ENCODE measurements at places on chromosomes 3 and 15.

DNA sequence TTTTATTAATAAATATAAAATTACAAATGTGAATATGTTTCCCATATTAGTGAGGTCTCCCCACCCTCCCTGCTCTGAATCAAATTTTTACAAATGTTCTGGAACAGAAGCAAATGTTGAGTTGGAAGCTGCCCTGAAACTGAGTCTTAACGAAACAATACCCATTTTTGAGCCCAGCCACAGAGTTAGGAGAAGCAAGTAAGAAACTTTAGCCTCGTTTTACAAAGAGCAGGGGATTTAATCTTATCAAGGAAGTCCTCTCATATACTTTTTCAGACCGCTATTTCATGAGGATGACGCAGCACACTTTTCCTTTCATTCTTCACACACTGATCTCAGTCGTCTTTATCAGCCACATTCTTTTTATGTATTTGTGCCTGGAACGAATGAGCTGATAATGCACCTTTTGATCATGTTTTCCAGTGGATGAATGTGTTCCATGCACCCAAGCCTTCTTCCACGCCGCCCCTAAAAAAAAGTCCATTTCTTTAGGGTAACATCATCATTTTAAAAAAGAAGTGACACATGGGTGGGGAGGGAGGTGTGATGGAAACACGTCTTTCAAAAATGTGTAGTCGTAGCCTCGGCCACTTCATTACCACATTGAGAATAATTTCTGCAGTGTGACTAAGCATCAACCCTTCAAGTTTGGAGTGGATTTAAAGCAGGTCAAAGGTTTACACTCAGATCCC is 48.1 kb downstream of the SETMAR start:
- DNase-seq, result no peak

DNA sequence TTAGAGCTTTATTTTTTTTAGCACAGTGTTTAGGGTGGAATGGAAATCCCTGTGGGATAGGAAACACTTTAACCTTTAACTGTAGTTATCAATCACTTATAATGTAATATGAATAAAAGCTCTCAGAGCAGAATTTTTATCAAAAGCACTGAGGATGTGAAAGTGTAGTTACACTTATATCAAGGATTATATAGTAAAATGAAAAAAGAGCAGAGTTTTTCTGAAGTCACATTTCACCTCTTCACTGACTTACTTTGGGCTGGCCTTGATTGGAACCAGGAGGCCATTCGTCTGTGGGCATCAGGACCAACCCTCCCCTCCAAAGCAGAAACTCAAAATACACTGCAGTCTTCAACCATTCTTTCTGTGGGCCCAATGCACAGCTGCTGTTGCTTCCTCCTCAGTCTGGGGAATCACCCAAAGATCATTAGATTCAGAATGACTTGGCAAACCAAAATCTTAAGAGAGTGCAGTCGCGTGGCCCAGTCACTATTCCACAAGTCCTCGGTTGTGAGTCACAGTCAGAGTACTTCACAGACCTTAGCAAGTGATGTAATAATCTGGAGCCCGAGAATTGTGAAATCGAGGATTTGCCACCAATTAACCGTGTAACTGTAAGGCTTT is 132.6 kb upstream of the COL8A1 start:
- no peak for DNase-seq

- DNase-seq, result no peak
Measured at GRCh38 chr3:194421-194820, 2.1 kb upstream of the CHL1 start.

- DNase-seq, result no peak
Measured at GRCh38 chr3:108239082-108239481, 16.9 kb upstream of the IFT57 start.

DNA sequence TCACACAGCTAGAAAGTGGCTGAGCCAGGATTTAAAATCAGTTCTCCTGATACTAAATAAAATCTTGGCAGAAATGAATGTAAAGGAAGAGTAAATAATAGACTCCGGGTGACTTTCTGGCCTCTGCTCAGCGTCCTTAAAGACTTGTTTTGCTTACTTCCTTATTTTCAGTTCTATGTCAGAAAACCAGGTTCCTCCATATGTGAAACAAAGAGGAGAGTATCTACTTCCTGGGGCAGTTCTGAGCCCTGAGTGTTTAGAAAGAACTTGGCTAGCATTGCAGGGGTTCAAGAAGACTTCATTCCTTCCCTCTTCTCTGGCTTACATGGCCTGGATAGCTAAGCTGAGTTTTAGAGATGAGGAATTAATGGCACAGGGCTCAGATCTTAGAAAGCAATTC is 222.8 kb upstream of the TLE3 start:
- peak; percentile 76 for DNase-seq

GRCh38 chr15:57525581-57525980 is 66.1 kb upstream of the MYZAP start:
- DNase-seq, result no peak

- no peak for DNase-seq
Measured at GRCh38 chr15:41861736-41862356, 23.2 kb downstream of the PLA2G4B start.

- peak; percentile 66 for DNase-seq
Measured at GRCh38 chr3:38479431-38480092, 16.6 kb upstream of the EXOG start.

DNA sequence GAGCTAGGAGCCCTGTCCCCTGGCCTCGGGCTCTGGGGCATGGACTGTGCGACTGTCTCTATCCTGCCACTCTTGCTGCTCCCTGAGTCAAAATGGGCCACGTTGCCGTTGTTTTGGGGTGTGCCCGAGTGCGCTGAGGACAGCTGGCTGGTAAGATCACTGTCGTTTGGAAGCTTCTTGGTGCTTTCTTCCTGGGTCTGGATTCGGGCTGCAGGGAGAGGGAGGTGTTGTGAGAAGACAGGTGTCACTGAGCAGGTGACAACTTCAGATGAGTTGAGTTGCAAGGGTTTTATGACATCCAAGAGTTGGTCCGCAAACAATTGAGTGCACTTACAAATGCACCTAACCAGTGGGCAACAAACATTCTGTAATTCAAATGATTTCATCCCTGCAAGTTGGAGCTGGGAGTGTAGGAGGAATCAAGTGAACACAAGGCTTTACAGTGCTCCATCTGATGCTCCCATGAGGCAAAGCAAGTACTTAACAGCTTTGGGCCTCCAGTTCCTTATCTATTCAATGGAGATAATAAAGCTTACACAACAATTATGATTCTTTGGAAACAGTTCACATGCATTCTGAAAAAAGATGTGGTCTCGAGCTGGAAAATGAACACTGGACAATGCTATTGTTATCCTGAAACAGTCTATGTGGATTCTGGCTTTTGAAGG is 11.0 kb upstream of the STARD5 start:
- DNase-seq, result no peak

GRCh38 chr3:171345107-171345843 is 114.9 kb downstream of the TNIK start:
- no peak for DNase-seq

GRCh38 chr3:109687626-109688025 is 350.3 kb upstream of the DPPA4 start:
- no peak for DNase-seq

DNA sequence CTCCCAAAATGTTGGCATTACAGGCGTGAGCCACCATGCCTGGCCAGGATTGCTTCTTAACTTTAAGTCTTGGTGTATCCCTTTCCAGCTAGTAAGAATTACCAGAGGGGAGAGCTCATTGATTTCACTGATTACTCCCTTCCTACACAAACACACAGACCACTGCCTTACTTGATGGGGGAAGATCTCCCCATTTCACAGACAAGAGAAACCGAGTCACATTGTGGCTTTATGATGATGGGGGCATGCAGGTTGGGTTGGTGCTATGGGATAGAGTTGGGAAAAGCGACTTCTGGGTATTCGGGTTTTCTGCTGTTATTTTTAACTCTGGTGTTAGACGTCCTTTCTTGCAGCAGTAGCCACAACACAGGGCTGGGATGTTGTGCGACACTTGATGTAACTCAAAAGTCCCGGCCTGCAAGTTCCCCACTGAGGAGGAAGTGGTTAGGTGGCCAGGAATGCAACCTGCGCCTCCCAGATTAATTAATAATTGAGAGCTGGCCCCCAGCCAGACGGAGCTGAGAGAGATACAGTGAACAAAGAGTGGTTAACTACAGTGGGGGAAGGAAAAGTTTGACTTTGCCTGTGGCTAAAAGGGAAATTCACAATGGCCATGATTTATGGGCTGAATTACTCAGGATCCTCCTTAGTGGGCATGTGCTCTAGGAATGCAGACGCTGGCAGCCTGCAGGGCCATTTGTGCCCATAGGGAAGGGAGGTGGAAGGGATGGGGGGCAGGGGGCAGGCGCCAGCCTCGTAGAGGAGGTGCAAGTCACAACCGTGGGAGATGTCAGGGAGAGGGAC is 63.6 kb downstream of the SMAD6 start:
- DNase-seq, result peak; percentile 92

GRCh38 chr15:35736150-35736549 is 190.2 kb upstream of the DPH6 start:
- DNase-seq, result no peak

DNA sequence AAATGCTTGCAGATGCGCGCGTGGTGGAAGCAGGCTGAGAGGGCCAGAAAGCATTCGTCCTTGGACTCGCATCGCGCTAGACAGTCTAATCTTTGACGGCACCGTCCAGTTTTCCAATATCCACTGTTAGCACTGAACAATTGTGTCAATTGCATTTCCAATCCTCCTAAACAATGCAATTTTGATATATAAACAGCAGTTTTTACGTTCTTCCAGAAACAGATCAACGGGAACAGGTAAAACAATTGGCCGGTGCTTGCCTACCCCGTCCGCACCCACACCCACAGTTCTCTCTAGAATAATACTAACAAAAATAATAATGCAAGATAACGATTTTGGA is 17.2 kb downstream of the CPN2 start:
- DNase-seq, result no peak

DNA sequence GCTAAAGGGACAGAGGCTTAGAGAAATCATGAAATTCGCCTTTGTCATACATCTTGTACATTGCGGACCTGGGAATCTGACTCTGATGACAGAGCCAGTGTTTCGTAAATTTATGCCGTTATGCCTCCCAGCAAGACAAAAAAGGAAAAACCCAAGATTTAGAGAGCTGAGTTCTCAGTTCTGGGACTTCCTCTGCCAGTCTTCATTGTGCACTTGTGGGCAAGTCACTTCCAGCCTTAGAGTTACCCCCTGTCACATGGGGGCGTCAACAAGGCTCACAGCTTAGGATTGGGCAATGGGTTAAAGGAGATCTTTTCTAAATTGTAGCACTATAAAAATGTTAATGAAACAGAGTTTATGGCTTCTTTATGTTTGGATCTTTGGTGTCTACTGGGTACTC is 41.9 kb upstream of the MITF start:
- DNase-seq, result no peak

DNA sequence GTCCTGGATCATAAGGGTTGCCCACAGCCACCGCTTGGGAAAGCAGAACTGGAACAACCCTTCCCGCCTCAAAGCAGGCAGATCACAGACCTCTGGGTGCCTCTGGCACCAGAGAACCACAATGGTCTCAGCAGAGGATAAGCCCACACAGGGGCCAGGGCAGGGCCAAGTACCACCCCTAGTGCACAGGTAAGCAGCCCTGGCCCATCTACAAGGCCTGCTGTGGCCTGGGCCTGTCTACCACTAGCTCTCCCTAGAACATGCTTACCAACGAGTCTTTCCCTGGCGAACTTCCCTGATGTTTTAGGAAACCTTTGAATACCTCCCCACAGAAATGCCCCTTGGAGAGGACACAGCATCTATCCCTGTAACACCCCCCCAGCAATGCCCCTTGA is 28.3 kb downstream of the TNK2 start:
- DNase-seq, result no peak

GRCh38 chr3:123798550-123798949 is 85.6 kb downstream of the MYLK start:
- DNase-seq, result no peak

DNA sequence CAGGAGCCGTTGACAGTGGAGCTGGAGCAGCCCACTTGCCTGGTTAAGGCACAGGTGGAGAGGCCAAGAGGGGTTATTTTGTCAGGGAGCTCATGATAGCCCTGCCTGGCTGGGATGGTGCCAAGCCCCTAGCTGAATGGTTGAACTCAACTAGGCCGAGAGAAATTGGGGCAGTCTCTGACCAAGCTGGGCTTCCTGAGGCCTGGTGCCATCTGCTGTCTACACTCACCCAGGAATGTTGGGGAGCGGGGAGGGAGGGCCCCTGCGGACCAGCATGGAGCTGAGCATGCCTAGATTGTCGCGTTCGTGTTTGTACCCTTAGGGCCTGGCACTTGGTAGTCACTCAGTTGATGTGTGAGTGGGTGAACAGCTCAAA is 1.2 kb downstream of the BRPF1 start:
- no peak for DNase-seq

- peak; percentile 95 for DNase-seq
Measured at GRCh38 chr15:48001393-48002039, 119.3 kb upstream of the SLC24A5 start.

DNA sequence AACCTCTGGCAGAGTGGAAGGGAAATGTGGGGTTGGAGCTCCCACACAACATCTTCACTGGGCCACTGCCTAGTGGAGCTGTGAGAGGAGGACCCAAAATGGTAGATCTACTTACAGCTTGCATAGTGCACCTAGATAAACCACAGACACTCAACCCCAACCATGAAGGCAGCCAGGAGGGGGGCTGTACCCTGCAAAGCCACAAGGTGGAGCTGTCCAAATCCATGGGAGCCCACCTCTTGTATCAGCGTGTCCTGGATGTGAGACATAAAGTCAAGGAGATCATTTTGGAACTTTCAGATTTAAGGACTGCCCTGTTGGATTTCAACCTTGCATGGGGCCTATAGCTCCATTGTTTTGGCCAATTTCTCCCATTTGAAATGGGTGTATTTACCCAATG is 20.9 kb downstream of the TP63 start:
- no peak for DNase-seq

DNA sequence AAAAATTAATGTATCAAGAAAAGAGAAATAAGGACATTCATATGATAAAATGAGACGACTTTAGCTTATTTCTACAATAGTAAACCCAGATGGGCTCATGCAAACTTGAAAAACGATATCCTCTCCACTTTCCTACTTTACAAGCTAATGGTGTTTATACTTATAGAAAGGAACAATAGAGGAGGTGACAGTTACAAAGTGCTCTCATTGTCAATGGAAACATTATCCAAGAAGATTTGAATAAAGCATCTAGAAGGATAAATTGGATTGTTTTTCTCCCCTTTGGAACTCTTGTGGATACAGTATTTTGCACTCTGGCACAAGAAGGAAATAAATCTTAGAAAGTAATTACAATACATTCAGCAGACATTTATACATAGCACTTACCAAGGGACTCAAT is 20.2 kb upstream of the CCDC66 start:
- DNase-seq, result no peak
